Suppressor macrophage treated with lipopolysaccharide for 4 hours (primary cell): ENCODE measurements at places on chromosomes 7 and 10.

- no peak for DNase-seq
These were observed 18.4 kb downstream of the FAM241B start for GRCh38 chr10:69648461-69648860.

GRCh38 chr7:142969183-142969582 is 7.0 kb upstream of the KEL start:
- peak; percentile 26 for DNase-seq

GRCh38 chr7:158318511-158318913 is 269.1 kb downstream of the PTPRN2 start:
- DNase-seq = no peak

DNA sequence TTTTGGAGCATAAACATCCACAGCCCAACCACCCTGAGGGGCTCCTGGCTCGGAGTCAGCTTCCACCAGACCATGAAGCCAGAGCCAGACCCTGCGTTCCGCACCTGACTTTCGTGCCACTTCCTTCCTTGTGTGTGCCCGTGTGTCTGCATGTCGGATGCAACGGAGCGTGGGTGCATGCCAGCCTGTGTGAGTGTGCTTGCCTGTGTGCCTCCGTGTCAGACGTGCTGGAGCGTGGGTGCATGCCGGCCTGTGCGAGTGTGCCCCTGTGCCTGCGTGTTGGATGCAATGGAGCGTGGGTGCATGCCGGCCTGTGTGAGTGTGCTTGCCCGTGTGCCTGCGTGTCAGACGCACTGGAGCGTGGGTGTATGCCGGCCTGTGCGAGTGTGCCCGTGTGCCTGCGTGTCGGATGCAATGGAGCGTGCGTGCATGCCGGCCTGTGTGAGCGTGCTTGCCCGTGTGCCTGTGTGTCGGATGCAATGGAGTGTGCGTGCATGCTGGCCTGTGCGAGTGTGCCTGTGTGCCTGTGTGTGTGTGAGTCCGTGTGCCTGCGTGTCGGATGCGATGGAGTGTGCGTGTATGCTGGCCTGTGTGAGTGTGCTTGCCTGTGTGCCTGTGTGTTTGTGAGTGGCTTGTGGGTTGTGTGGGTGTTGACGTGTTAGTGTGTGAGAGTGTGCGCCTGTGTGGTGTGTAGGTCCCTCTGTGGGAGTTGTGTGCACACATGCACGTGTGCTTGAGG is 28.1 kb upstream of the KNDC1 start:
- DNase-seq = no peak

DNA sequence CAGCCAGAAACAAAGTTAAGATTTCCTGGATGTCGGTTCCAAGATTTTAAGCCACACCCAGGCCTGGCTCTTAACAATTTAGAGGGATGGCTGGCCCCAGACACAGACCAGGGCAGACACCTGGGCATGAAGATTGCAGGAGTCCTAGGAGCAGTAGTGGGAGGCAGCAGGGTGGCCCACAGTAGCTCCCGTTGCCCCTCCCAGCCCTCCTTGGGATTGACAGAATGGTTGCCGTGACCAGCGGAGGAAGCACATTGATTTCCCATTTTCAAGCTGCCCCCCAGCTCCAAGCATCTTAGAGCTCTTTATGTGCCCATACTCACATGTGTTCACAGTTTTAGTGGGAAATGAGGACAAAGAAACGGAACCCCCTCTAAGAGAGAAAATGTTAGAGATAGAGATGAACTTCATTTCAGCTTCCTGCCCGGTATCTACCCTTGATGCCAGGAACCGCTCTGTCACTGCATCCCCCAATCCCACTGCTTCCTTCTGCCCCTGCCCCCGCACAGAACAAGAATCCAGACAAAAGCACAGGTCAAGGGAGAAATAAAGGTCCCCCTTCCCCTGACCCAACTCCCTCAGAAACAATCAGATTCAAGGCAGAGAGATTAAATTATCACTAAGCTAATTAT is 101.1 kb downstream of the PLXNA4 start:
- no peak for DNase-seq
